ENCODE measurements at places on chromosomes 2 and 18.

DNA sequence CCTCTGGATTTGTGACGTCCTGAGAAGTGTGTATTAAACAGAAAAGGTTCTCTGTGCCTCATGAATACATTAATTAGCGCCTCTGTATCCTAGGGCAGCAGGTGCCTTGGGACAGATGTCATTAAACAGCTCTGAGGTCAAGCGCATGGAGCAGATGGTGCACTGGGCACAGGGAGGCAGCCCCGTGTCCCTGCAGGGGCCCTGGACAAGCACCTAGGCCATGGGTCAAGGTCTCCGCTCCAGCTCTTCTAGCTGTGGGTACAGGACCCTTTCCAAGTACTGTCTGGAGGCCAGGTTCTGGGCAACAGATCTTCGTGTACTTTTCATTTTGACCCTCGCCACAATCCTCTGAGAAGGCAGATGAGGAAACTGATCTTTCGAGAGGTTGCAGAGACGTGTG, 126.4 kb downstream of the KCTD1 start:
- no peak for ATAC-seq

- peak; percentile 41 for ATAC-seq
These were observed 2.3 kb upstream of the VSNL1 start for GRCh38 chr2:17538022-17538843.

DNA sequence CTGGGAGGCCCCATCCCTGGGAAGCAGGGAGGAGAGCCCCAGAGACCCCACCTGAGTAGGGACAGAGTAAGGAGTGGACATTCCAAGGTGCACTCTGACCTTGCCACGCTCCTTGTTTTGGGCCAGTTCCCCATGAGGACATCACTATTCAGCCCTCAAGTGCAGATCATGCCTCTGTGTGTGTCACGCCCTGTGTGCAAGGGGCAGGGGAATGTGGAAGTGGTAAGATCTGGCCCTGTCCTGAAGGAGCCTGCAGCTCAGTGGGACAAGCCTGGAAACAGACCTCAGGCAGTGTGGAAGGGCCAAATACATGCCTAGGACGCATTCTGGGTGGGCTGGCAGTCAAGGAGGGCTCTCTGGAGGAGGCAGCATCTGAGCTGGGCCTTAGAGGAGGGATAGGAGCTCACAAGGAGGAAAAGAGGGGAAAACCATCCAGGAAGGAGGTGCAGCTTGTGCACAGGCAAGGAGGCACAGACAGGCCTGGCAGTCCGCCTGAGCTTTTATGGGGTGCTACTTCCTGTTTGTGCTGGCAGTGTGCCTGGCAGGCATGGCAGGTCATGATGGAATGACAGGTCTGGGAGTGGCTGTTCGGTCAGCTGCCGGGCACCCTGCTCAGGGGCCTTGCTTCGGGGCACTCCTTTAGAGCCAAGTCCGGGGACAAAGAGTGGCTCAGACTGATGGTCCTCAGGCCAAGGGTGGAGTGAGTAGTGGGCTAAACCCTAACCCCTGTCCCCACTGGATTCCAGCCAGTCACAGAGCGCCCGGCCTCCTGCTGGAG, 3.3 kb downstream of the KLHL30 start:
- ATAC-seq: no peak

DNA sequence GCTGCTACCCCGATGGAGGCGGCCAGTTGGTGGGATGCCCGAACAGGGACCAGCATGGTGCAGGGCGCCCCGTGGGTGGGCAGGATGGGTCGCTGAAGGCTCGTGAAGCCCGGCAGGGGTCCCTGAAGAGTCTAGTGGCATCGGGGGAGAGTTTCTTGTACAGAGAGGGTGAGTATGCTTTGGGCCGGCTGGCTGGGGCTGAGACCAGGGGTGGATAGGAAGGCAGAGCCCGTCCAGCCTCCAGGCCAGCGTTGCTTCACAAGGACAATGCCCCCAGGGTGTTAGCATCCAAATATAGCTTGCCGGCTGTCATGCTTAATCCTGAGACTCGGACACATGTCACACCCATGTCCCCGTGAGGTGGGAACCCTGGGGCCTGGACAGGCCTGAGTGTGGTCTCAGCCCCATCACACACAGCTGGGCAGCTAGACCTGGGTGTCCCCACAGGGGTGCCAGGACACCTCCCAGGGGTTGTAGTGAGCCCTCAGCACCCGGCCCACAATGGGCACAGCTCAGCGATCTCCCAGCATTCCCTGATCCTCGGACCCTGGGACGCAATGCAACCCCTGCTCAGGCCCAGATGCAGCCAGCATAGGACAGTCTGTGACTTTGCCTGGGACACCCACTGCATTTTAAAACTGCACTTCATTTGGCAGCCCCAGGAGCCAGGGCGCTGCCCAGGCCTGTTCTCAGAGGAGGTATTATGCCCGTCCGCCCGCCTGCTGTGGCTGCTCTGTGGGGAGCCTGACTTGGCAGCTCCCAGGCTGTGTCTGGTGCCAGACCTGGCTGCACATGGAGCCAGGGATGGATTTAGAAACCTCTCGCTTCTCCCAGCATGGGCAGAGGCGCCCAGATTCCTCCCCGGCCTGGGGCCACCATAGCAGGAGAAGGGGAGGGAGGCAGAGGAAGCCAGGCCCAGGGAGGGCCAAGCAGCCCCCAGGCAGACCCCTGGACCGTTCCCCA, 36.4 kb downstream of the RAMP1 start:
- peak; percentile 77 for ATAC-seq

GRCh38 chr18:6017171-6017570, 121.8 kb upstream of the TMEM200C start:
- no peak for ATAC-seq

GRCh38 chr18:54386043-54386442, 28.3 kb downstream of the C18orf54 start:
- no peak for ATAC-seq

DNA sequence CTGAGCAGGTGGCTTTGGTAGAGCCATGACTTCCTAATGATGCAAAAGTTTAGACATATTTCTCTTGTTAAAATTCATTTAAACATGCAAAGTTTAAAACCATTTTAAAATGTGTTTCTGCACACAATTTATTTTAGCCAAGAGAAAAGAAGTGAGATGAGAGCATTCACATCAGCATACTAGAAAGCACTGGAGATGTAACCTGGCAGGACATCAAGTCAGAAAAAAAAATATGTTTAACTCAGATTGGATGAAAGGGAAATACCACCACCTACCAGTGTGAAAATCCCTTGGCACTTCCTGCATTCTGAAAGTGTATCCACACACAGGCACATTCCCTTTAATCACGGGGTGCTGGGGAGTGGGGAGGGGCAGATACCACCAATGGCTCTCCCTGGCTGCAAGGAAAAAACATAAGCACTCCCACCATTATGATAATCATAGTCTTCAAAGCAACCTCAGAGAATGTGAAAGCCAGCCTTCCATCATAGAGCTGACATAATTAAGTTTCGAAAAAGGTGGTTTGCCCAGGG, 25.0 kb downstream of the DNER start:
- no peak for ATAC-seq

DNA sequence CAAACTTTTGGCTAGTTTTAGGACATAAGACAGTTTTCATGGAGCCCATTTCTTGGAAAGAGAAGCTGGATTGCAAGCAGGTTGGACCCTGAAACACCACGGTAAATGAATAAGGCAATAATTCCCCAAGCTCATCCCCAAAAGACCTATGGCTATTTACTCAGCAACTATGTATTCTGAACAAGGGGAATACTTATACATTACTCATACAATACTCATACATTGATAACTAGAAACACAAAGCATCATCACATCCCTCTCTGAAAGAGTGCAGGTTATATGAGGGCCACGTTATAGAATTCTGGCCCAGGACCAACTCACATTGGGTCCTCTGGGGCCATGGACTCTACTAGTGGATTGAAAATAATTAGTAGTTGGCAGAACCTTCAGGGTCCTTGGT, 154.8 kb downstream of the TMX3 start:
- no peak for ATAC-seq
